Activated T-cell treated with anti-CD3 and anti-CD28 coated beads, Interleukin-2, amount 50 U/mL, for 72 hours (primary cell): ENCODE measurements at places on chromosomes 2 and 18.

GRCh38 chr2:168773719-168774521 lies 28.5 kb upstream of the NOSTRIN start:
- peak; percentile 53 for DNase-seq

- no peak for DNase-seq
Measured at GRCh38 chr2:235264121-235264493, 229.7 kb upstream of the AGAP1 start.

DNA sequence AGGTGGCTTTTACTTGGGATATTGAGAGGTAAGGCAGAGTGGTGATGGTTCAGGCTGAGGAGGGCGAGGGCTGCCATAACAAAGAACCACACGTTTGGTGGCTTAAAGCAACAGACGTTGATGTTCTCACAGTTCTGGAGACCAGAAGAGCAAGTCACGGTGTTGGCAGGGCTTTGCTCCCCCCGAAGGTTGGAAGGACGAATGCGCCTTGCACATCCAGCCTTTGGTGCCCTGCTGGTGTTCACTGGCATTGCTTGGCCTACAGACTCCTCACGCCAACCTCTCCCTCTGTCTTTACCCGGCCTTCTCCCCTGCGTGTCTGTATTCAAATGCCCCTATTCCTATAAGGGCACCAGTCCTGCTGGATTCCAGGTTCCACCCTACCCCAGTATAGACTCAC lies 125.4 kb downstream of the TPO start:
- DNase-seq = no peak

- no peak for DNase-seq
Measured at GRCh38 chr2:163157891-163158496, 319.4 kb upstream of the KCNH7 start.

DNA sequence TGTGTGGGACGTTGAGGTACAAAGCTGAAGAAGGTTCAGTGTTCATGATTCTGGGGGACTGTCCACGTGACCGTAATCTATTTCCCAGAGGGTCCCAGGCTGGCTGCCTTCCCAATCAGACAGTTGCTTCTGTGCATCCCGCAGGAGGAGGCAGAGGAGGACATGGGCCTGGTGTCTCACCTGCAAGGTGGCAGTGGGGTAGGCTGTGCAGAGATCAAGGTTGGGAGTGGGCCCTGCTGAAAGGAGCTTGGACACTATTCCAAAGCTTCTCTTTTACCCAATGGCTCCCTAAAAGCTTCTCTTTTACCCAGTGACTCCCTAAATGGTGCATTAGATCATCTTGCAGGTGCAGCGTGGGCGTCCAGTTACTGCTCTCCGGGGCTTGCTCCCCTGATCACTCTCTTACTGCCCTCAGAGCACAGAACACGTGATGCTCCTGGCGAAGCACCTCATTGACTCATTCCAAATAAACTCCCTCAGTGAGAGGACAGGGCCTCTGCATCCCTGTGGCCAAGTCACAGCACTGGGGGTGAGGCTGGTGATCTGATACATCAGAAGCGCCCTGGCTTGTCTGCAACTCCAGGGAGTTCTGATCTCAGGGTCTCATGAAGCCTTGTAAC lies 41.5 kb downstream of the RNF144A start:
- DNase-seq = no peak
